ENCODE measurements at places on chromosomes 5 and 9.
A peak's percentile ranks its signal among the peaks of the same experiment; 100 is the strongest.

DNA sequence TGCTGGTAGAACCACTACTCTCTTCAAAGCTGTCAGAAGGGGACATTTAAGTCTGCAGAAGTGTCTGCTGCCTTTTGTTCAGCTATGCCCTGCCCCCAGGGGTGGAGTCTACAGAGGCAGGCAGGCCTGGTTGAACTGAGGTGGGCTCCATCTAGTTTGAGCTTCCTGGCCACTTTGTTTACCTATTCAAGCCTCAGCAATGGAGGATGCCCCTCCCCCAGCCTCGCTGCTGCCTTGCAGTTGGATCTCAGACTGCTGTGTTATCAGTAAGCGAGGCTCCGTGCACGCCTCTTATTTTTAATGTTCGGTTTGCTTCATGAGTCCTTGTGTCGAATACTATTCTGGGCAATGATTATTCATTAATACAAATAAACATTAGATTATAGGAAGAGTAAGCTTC lies 3.1 kb upstream of the SLC27A6 start:
- no peak for DNase-seq

DNA sequence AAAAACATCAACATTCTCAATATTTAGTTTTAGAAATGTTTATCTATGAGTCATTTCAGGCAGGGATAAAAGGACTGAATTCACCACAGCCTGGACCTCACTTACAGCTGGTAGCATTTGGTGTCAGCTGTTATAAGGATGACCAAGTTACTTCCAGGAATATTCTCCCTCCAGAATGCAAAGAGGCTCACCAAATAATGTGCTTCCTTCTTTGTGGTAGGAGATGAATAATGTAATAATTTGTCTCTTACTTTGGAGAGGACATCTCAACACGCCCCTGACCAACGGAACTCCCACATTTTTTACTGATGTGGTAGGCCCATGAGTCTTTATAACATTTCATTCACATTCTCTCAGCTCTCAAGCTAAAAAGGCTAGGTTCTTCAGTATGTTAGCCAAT lies 825.9 kb upstream of the GRAMD2B start:
- no peak for DNase-seq

DNA sequence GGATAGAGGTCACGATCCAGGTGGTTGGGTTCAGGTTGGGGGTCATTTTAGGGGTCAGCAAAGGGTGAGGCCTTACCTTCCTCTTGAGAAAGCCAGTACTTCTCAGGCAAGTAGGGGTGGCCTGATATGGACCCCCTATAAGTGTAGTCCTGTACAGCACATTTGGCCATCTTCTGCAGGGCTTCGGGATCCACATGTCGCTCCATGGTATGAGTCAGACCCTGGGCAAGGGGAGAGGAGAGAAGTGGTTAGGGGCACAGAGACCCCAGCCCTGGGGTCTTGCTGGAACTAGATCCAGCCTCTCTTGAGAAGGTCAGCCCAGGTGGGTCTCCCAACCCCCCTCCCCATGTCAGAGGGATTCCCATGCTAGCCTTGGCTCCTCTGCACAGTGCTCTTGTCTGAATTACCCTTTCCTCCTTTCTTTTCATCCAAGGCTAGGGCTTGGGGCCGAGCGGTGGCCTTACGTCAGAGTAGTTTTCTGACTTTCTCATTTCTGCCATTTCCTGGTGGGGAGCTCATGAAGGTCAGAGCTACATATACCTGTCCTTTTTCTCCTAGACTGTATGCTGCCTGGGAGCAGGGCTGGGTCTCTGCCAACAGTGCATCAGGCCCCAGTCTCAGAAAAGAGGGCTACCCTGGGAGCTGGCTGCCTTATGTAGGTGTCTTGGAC lies 9.0 kb upstream of the MYORG start:
- no peak for DNase-seq

DNA sequence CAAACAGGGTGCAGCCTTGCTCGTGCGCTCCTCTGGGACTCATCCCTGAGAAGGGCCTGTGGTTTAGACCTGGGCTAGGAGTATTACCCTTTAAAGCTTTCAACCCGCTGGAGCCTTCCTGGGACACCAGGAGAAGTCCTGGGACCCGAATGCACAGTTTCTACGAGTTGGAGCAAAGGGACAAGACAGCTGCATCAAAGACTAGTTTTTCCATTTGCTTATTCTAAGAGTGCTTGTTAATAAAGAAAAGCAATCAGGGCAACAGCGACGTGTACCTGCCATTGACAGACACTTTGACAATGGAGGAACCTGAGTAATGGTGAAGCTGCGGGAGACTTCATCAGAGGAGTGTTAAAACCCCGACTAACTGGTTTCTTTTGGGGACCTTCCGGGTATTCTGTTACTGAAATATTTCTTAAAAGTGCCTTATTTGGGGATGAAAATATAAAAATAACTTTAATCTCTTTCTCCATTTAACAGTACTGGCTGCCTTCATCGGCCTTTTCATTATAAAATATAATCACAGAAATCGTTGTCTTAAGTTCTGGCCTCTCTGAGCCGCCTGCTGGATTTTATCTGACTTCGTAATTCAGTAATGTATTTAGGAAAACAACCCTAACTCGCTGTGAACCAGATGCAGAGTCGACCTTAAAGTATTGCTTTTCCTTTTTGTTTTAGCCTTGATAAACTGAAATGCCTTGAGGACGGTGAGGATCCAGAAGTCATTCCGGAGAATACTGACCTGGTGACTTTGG lies 732 bp downstream of the SNAPC3 start:
- peak; percentile 37 for DNase-seq

GRCh38 chr5:87242242-87242641 lies 25.4 kb upstream of the RASA1 start:
- no peak for DNase-seq

DNA sequence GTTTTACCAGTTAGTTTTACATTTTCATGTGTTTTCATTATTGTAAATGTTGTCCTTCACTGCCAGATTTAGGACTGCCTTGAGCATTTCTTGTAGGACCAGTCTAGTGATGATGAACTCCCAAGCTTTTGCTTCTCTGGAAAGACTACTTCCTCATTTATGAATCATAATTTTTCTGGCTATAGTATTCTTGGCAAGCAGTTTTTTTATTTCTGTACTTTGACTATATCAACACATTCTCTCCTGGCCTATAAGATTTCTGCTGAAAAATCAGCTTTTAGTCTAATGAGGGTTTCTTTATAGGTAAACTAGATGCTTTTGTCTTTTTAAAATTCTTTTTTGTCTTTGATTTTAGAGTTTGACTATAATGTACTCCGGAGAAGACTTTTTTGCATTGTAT lies 256.8 kb upstream of the GRAMD2B start:
- DNase-seq, result no peak

DNA sequence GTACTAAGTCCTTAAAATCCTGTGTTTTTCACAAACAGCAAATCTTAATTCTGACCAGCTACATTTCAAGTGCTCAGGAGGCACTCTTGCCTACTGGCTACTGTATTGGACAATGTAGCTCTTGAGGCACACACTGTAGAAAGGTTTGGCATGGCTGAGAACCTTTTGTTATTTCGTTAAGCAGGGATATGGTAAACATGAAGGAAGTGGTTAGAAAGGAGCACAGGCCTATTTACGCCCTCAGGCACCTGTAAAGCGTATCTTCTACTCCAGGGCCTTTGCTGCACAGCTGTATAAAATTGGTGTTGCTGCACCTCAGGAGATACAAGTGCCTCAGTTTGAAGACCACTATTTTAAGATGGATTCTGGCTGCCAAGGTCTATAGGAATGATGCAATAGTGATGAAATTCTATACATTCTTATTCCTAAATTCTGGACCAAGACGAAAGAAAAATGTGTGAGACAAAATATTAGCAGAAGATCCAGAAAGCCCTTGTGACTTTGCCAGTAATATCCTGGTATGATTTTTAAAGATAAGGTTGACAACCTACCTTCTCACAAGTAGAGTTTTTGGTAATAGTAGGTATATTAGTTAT lies 9.3 kb upstream of the OTULIN start:
- DNase-seq, result no peak

DNA sequence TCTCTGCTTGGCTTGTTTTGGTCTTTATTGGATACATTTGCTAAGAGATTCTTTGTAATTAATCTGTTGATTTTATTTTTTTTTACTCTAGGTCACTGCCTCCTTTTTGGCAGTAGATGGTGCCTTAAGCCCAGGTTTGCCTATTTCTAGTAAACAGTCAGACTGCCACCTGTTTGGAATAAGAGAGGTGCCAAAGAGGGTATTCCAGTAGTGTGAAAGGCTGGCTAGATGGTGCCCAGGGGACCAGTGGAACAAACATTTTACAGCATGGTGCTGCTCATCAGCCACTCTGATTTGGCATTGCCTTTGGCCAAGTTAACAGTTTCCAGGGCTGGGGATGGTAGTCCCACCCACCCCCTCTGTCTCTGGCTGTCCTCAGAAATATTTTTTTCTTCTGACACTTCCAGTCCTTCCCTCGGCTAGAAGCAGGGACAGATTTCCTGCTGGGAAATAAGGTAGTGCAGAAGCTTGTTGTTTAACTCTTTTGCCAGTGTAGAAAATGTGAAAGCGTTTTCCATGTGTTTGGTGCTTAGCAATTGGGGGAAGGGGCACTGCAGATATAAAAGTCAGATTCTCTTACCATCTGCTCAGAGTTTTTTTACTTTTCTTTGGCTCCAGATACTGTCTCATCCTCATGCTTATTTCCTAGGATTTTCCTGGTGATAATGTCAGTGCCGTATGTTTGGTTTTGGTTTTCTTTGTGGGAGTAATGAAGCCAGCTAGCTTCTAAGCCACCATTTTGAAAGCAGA lies 36.6 kb upstream of the FBXL7 start:
- DNase-seq, result no peak

- no peak for DNase-seq
Observed at GRCh38 chr9:131720330-131720729, 19.5 kb downstream of the RAPGEF1 start.

GRCh38 chr9:133359399-133360175 lies 3.2 kb downstream of the SURF2 start:
- DNase-seq, result peak; percentile 41
